ENCODE measurements at places on chromosomes 13 and 19.

GRCh38 chr13:113149711-113150549, 8.5 kb upstream of the PROZ start:
- no peak for DNase-seq

- no peak for DNase-seq
These were observed 84.0 kb upstream of the LSM14A start for GRCh38 chr19:34088292-34088691.

GRCh38 chr13:20561741-20562140, 5.2 kb upstream of the IFT88 start:
- no peak for DNase-seq

- DNase-seq, result no peak
These were observed 618 bp downstream of the HAUS8 start for GRCh38 chr19:17074634-17075034.

GRCh38 chr13:95099541-95099940, 201.7 kb downstream of the ABCC4 start:
- DNase-seq, result no peak

DNA sequence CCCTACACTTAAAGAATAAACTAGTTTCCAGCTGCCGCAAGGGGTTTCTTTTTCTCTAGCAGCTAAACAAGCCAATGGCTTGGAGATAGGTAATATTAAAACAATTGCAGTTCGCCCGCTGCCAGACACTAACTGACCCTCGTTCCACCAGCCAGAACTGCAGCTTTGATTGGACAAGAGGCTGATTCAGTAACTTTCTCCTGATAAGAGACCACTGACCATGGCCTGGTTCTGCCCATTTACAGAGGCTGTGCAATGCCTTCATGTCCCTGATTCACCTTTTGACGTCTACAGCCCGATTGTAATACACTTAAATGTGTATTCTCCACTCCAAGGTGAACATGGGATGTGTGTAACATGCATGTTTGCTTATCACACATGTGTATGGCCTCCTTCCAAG, 12.8 kb upstream of the C19orf12 start:
- DNase-seq, result no peak

GRCh38 chr13:27077451-27077850, 94.2 kb downstream of the USP12 start:
- no peak for DNase-seq

DNA sequence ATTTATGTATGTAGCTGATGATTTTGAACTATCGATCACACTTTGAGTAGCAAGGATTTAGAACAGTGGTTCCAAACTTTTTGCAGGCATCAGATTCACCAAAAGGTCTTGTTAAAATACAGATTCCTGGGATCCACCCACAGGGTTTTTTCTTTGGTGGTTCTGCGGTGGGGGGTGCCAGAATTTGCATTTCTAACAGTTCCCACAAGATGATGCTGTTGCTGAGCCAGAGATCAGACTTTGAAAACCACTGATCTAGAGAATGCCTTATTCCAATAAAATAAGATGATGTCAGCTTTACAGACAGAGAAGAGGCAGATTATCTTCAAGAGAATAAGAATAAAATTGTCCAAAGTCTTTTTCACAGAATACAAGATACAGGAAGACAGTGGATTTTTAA, 80.9 kb upstream of the SHISA2 start:
- no peak for DNase-seq

DNA sequence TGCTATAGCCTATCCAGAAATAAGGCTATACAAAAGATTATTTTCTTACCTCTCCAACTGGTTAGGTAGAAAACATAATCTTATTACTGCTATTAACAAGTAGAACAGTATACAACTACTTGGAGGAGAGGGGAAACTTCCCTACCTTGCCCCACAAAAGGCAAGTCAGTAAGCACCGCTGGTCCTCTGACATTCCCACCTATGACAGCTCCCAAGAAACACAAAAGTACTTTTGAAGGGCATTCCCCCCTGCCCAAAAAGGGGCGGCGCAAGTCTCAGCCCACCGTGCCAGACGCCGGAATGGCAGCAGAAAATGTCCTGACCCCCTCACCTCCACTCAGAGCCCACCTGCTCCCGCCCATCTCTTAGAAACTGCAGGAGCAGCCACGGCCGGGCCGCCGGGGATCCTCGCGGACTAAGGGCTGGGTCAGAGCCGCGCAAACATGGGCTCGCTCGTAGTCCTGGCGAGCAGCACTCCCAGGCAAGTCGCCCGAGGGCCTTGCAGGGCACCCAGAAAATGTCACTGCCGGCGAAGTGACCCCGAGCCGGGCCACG, 437 bp downstream of the SUCLA2 start:
- no peak for DNase-seq

DNA sequence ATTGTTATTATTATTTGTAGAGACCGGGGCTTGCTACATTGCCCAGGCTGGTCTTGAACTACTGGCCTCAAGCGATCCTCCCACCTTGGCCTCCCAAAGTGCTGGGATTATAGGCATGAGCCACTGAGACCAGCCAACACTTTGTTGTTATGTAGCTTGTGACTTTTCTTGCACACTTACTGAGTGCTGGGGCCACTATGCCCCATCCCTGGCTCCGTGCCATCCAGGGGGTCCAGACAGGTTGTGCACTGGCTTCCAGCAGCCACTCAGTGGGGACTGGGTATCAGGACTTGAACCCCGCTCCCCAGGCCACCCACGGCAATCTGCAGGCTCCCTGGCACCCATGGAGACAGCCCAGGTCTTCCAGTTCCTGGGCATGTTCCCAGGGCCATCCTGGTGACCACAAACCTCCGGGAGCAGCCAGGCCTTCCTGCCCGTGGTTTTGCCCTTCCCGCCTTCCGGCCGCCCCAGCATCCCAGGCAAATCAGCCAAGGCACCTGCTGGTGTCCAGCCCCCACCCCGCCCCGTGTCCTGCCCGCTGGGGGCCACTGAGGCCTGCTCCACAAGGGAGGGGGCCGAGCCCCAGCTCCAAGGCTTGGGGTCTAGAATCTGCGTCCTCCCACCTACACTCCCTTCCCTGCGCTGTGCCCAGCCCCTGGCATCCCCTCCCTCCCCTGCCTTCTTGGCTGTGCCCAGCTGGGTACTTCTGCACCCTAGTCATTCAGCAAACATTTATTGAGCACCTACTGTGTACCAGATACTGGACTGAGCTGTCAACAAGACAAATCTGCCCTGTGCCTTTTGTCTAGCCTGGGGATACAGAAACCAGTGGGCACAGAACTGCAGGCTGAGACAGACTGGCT, 23.7 kb upstream of the SEMA6B start:
- no peak for DNase-seq

- no peak for DNase-seq
These were observed 20.6 kb downstream of the FCGBP start for GRCh38 chr19:39913682-39914333.

DNA sequence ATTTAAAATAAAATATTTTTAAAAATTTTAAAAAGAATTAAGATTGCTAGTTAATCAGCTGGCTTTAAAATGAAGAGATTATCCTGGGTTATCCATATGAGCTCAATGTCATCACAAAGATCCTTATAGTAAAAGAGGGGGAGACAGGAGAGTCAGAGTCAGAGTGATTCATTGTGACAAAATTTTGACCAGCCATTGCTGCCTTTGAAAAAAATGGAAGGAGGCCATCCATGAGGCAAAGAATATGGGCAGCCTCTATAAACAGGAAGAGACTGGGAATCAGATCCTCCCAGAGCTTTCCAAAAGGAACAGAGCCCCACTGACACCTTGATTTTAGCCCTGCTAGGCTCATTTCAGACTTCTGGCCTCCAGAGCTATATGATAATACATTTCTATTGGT, 9.3 kb upstream of the RUBCNL start:
- DNase-seq, result no peak

- DNase-seq, result no peak
These were observed at the start of gene GRIN3B for GRCh38 chr19:1000095-1000494. Gene GRIN3B (plus strand): TSS chr19:1000419. CDS start chr19:1000438, 19 bp downstream.

DNA sequence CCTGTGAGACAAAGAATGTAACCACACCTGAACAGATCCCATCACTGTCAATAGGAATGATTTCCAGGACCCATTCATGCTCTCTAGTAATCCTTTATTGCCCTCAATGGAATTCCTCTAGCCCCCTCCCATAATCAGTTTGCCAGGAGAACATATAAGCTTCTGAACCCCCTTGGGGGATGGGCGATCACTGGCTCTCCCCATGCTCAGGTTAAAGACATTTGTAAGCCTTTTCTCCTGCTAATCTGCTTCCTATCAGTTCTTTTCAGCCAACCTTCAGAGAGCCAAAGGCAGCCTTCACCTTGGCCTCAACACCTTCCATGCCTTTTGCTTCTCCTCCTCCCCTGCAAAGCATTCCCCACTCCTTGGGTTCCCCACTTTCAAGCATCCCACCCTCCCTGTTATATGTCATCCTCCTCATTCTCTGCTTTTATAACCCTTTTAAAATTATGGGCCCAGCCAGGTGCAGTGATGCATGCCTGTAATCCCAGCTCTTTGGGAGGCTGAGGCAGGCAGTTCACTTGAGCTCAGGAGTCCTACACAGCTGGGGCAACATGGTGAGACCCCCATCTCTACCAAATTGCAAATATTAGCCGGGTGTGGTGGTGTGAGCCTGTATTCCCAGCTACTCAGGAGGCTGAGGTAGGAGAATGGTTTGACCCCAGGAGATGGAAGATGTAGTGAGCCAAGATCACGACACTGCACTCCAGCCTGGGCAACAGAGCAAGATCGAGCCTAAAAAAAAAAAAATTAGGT, 12.4 kb downstream of the DPRX start:
- DNase-seq, result no peak

- DNase-seq, result no peak
These were observed 33.0 kb downstream of the GJA3 start for GRCh38 chr13:20127562-20128458.

- no peak for DNase-seq
These were observed 22.1 kb upstream of the F7 start for GRCh38 chr13:113083402-113084061.

GRCh38 chr13:44819245-44819644, 170.0 kb downstream of the NUFIP1 start:
- DNase-seq, result no peak

GRCh38 chr13:72457151-72457550, 270.3 kb downstream of the MZT1 start:
- DNase-seq, result no peak

DNA sequence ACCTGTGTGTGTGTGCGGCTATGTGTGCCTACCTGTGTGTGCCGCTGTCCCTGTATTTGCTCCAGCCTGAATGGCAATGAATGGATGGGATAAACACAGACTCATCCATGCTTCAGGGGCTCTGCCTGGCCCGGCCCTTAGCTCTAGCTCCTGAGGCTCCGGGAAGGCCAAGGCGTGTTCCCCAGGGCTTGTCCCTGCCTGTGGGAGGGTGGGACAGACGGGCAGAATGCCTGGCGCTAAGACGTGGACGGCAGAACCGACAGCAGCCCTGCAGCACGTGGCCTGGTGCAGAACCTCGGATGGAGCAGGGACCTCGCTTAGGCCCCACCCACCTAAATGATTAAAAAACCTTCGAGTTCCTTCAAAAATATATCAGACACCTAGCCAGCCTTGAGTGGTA, 57.8 kb upstream of the C13orf46 start:
- no peak for DNase-seq

DNA sequence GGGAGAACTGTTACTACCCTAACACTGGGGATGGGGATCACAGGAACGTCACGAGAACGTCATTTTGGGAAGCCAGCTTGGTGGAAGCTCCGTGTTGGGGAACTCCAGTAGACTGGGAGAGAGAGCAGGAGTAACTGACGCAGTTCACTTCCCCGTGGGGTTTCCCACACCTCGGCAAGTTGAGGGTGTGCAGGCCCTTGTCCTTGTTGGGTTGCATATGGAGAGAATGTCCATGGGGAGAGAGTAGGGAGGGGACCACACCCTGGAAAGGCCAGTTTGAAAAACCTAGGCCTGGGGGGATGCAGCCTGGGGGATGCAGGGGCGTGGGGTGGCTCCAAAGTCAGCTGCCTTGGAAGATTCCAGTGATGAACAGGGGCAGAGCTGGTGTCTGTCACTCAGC, 50.7 kb upstream of the MCF2L start:
- no peak for DNase-seq

DNA sequence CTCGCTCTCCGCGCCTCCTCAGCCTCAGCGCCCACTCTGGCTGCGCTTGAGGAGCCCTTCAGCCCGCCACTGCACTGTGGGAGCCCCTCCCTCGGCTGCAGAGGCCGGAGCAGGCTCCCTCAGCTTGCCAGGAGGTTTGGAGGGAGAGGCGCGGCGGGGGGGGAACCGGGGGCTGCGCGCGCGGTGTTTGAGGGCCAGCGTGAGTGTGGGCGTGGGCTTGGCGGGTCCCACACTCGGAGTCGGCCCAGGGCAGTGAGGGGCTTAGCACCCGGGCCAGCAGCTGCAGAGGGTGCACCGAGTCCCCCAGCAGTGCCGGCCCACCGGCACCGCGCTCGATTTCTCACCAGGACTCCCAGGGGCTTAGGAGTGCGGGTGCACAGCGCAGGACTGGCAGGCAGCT, 1220.9 kb downstream of the PCDH9 start:
- DNase-seq, result no peak

DNA sequence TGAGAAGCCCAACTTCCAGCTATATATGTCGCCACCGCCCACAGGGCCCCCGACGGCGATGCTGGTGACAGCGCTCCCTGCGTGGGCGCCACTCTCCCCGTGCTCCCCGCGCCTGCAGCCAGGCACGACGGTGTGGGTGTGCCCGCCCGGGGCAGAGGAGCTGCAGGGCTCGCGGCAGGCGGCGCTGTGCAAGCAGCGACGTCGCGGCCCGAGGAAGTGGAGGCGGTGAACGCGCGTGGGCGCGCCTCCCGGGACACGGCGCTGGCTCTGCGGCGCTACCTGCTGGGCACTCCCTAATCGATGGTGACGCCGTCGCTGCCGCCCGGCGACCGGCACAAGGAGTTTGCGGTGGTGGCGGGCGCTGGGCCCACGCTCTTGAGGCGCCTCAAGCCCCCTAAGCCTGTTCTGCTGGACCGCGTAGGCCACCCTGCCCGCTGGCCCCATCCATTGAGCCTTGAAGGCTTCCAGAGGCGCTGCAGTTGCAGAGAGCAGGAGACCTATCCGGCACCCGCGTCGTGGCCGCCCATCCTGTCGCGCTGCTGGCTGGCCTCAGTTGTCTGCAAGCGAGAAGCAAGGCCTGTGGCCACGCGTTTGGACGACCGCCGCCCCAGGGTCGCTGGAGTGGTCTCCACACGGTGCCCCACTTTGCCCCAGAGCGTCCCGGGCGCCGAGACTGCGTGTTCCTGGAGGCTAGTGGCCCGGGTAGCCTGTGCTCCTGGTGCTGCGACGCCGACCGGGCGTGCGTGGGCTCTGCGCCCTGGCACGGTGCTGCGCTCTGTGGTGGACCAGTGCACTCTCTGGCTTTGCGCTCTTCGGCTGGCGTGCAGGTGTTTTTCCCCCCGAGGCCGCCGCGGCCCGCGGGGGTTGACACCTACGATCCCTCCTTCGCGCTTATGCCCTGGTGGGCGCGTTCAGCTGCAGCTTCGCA, 23.1 kb downstream of the LRFN3 start:
- DNase-seq, result no peak

GRCh38 chr13:36163809-36164308, 32.7 kb upstream of the DCLK1 start:
- no peak for DNase-seq

All from GM18507 (cell line).